ENCODE measurements at places on chromosomes 7 and 10. TPM values are rescaled to one million over a fixed set of nuclear protein-coding genes. Genes with fewer than 3 reads are reported as not detected.

DPP6 gene
- 0.25 TPM for total RNA-seq

RBM20 gene
- 1.4 TPM for total RNA-seq

FLNC gene
- 232 TPM for total RNA-seq

MUC12 gene
- total RNA-seq: 2.9 TPM

NPY4R gene
- total RNA-seq: 0.13 TPM

All from mesangial cell (primary cell).